ENCODE measurements at places on chromosomes 5 and 9. TPM values are rescaled to one million over a fixed set of nuclear protein-coding genes. Genes with fewer than 3 reads are reported as not detected.

Gene KCNIP1
- not detected for total RNA-seq

Gene HCN1
- not detected for total RNA-seq

Gene TNFSF8
- total RNA-seq = 70.9 TPM

Gene OR1J2
- not detected for total RNA-seq

Gene PRDM9
- total RNA-seq = not detected

Gene SLC27A6
- total RNA-seq = not detected

- H3K36me3 ChIP-seq = no peaks in the 10 kb centered on the region
- DNase-seq = no peak
- H3K27me3 ChIP-seq = no peaks in the 10 kb centered on the region
Measured at GRCh38 chr5:145210020-145210419, 625.1 kb downstream of the PRELID2 start.

- no peak overlapping the region for H3K4me3 ChIP-seq
- peaks cover 35% of the 10 kb centered on the region for H3K4me1 ChIP-seq
- no peaks in the 10 kb centered on the region for H3K36me3 ChIP-seq
- DNase-seq = no peak
Measured at GRCh38 chr9:114721491-114722079, 39.6 kb upstream of the TEX48 start.

- H3K36me3 ChIP-seq = no peaks in the 10 kb centered on the region
- DNase-seq = no peak
- no peaks in the 10 kb centered on the region for H3K27me3 ChIP-seq
- no peak overlapping the region for H3K27ac ChIP-seq
Measured at GRCh38 chr9:22682961-22683699, 236.5 kb downstream of the DMRTA1 start.

- no peak for DNase-seq
- H3K4me1 ChIP-seq = peaks cover 73% of the 10 kb centered on the region
- H3K27ac ChIP-seq = no peak overlapping the region
- no peaks in the 10 kb centered on the region for H3K27me3 ChIP-seq
Measured at GRCh38 chr5:180795771-180796313, 6.8 kb downstream of the MGAT1 start.

GRCh38 chr5:107149243-107150005 lies 521.3 kb downstream of the EFNA5 start:
- H3K27me3 ChIP-seq = no peaks in the 10 kb centered on the region
- DNase-seq = no peak
- no peaks in the 10 kb centered on the region for H3K36me3 ChIP-seq
- no peaks in the 10 kb centered on the region for H3K4me1 ChIP-seq
- no peak overlapping the region for H3K4me3 ChIP-seq

- no peak for DNase-seq
- H3K4me1 ChIP-seq = peaks cover 7% of the 10 kb centered on the region
- peaks cover 16% of the 10 kb centered on the region for H3K27me3 ChIP-seq
- no peak overlapping the region for H3K27ac ChIP-seq
Measured at GRCh38 chr9:130450344-130451003, 5.7 kb downstream of the ASS1 start.

DNA sequence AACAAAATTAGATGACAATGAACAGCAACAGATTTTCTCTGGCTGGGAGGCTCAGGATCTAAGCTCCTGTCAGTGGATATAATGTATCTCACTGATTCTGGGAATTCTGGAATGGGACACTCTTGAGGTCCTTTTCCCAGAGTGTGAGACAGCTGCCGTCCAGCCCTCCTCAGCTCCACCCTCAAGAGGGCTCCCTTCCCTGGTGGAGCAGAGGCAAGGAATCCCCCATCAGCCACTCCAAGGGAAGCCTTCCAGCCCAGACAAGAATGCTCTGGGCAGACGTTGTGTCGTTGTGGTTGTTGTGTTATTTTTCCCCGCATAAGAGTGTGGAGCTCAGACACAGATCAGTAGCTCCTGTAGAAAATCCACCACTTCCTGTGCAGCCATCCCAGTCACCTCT lies 47.7 kb upstream of the ATP10B start:
- no peaks in the 10 kb centered on the region for H3K4me1 ChIP-seq
- no peaks in the 10 kb centered on the region for H3K27me3 ChIP-seq
- no peak overlapping the region for H3K27ac ChIP-seq
- no peak overlapping the region for H3K4me3 ChIP-seq

DNA sequence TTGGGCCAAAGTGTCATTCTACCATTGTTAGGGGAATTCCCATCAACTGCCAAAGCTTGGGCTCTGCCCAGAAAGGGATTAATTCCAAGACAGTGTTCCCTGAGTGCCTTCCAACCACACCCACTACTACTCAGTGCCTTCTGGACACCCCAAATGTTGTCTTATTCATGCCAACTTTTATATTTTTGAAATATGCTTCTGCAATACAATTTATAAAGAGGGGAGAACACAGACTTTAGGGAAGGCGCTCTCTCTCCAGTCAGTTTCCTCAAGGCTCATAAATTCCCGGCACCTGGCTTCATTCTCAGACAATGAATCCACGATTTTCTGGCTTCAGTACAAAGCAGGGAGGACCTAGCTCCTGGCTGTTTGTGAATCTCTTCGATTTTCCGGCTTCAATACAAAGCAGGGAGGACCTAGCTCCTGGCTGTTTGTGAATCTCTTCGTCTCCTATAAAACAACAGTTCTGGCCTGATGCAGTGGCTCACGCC lies 120.1 kb upstream of the MYO10 start:
- H3K4me1 ChIP-seq = no peaks in the 10 kb centered on the region
- no peak for DNase-seq
- no peak overlapping the region for H3K4me3 ChIP-seq

GRCh38 chr9:76007935-76008334 lies 117.5 kb downstream of the PCSK5 start:
- DNase-seq = no peak
- no peaks in the 10 kb centered on the region for H3K27me3 ChIP-seq
- no peaks in the 10 kb centered on the region for H3K36me3 ChIP-seq
- peaks cover 2% of the 10 kb centered on the region for H3K4me1 ChIP-seq

- H3K27ac ChIP-seq = no peak overlapping the region
- no peak for DNase-seq
- no peaks in the 10 kb centered on the region for H3K4me1 ChIP-seq
- no peak overlapping the region for H3K4me3 ChIP-seq
Measured at GRCh38 chr5:114166081-114166480, 195.8 kb upstream of the KCNN2 start.

DNA sequence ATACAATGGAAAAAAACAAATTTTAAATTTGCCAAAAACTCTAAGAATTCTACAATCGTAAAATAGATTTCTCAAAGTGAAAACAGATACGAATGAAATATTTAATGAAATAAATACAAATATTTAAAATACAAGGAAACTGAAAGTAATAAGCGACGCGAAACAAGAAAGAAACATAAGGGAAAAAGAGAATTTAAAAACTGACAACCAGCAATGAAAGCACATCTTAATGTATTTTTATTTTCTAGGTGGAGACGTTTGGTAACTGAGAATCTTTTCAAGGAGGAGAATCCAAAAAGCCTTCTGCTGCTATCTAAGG lies 1.0 kb downstream of the ANXA2R start:
- H3K4me3 ChIP-seq = peak overlapping the region; percentile 84
- H3K27ac ChIP-seq = peak overlapping the region; percentile 96
- no peaks in the 10 kb centered on the region for H3K27me3 ChIP-seq
- DNase-seq = no peak
- peaks cover 68% of the 10 kb centered on the region for H3K4me1 ChIP-seq

- H3K4me1 ChIP-seq = peaks cover 16% of the 10 kb centered on the region
- peak overlapping the region; percentile 12 for H3K4me3 ChIP-seq
- H3K27me3 ChIP-seq = peaks cover 23% of the 10 kb centered on the region
- DNase-seq = no peak
Measured at GRCh38 chr5:132813599-132814502, 749 bp downstream of the SOWAHA start.
